T-cell (primary cell): ENCODE measurements at places on chromosomes 2 and 18. TPM values are rescaled to one million over a fixed set of nuclear protein-coding genes. Genes with fewer than 3 reads are reported as not detected.

GRCh38 chr2:236730393-236730792 lies 160.8 kb downstream of the ACKR3 start:
- DNase-seq: no peak
- no peak overlapping the region for H3K4me3 ChIP-seq
- H3K27ac ChIP-seq: no peak overlapping the region

- H3K4me3 ChIP-seq: no peak overlapping the region
- no peaks in the 10 kb centered on the region for H3K36me3 ChIP-seq
- DNase-seq: no peak
- no peak overlapping the region for H3K27ac ChIP-seq
- no peaks in the 10 kb centered on the region for H3K4me1 ChIP-seq
These were observed 4.0 kb upstream of the TEX51 start for GRCh38 chr2:126894585-126895182.

DNA sequence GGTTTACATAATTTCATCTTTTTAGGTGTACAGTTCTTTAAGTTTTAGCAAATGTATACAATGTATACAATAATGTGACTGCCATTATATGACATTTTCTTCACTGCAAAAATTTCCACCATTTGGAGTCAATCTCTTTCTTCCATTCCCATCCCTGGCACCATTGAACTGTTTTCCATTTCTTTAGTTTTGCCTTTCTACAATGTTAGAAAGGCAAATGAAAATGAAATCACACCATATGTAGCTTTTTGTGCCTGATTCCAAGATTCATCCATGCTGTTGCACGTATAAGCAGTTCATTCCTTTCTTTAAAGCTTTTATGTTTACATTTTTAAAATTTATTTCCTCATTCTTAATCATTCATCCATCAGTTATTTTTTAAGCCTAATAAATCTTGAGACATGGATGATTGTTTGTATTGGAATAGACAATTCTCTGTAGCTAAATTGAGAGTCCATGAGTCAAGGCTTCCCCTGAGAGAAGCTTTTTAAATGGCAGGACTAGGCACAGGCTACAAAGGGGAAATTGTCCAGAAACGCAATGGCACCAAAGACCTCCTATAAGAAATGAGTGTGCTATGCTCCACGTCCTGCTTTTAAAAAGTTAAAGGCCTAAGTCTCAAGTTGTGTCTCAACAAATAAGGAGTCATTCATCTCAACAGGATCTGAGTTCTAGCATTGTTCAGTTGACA lies 8.7 kb upstream of the COL5A2 start:
- H3K4me3 ChIP-seq: no peak overlapping the region
- no peaks in the 10 kb centered on the region for H3K4me1 ChIP-seq
- no peak overlapping the region for H3K27ac ChIP-seq
- DNase-seq: no peak
- H3K36me3 ChIP-seq: no peaks in the 10 kb centered on the region
- no peaks in the 10 kb centered on the region for H3K27me3 ChIP-seq

DNA sequence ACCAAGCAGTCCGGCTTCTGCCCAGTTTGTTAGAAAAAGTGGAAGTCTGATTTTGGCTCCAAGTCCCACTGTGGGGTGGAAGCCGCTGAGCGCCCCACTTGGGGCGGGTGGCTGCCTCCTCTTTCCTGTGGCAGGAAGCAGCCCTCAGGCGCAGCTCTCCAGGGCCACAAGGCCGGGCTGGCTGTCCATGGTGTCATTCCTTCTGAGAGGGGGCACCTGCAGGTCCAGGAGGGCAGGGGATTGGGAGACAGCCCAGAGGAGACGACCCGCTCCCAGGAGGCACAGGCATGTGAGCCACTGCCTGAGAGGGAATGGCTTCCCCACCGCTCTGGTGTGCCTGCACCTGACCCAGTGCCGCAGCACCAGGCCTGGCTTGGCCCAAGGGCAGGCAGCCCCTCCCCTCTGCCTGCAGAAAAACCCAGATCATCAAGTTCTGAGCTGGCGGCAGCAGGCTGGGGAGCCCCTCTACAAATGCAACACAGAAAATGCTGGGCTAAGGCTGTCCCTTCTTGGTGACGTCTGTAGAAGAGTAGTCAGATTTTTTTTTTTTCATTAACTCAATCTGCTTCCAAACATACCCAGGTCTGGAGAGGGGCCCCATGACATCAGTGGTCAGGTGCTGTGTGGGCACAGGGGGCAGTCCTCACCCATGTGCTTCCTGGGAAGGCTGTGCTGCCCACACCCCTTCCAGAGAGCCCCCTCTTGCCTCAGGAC lies 38.4 kb downstream of the HS6ST1 start:
- H3K4me1 ChIP-seq: no peaks in the 10 kb centered on the region
- no peak for DNase-seq
- H3K4me3 ChIP-seq: no peak overlapping the region
- no peak overlapping the region for H3K27ac ChIP-seq
- no peaks in the 10 kb centered on the region for H3K27me3 ChIP-seq

- H3K4me3 ChIP-seq: no peak overlapping the region
- H3K4me1 ChIP-seq: no peaks in the 10 kb centered on the region
- no peak overlapping the region for H3K27ac ChIP-seq
- H3K36me3 ChIP-seq: no peaks in the 10 kb centered on the region
These were observed 21.5 kb upstream of the MFSD2B start for GRCh38 chr2:23988371-23988770.

- H3K27ac ChIP-seq: no peak overlapping the region
- no peaks in the 10 kb centered on the region for H3K36me3 ChIP-seq
- no peaks in the 10 kb centered on the region for H3K4me1 ChIP-seq
- H3K4me3 ChIP-seq: no peak overlapping the region
- no peaks in the 10 kb centered on the region for H3K27me3 ChIP-seq
These were observed 49.0 kb upstream of the TMEM87B start for GRCh38 chr2:112006076-112006410.

DNA sequence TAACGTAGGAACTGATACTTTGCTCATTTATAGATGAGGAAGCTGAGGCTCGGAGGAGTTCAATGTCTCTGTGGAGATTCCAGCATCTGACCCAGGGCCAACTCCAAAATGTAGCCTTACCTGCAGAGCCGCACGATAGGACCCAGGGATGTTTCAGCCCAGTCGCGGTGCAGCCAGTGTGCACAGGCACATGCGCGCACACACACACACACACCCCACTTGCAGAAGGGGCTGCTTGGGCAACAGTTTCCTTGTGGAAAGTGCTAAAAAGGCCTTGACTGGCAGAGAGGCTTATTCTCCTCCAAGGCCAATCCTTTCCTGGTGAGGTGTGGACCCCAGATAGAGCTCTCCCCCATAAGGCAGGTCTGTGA lies 101.7 kb downstream of the ZFP36L2 start:
- no peak for DNase-seq
- H3K27ac ChIP-seq: no peak overlapping the region
- H3K27me3 ChIP-seq: no peaks in the 10 kb centered on the region

- no peaks in the 10 kb centered on the region for H3K4me1 ChIP-seq
- DNase-seq: no peak
- H3K36me3 ChIP-seq: no peaks in the 10 kb centered on the region
- H3K27me3 ChIP-seq: no peaks in the 10 kb centered on the region
- H3K27ac ChIP-seq: no peak overlapping the region
These were observed 5.5 kb upstream of the SCYGR5 start for GRCh38 chr2:227661025-227661649.

GRCh38 chr2:168496906-168497305 lies 40.8 kb downstream of the CERS6 start:
- H3K4me3 ChIP-seq: no peak overlapping the region
- DNase-seq: no peak
- no peaks in the 10 kb centered on the region for H3K4me1 ChIP-seq
- no peaks in the 10 kb centered on the region for H3K36me3 ChIP-seq

DNA sequence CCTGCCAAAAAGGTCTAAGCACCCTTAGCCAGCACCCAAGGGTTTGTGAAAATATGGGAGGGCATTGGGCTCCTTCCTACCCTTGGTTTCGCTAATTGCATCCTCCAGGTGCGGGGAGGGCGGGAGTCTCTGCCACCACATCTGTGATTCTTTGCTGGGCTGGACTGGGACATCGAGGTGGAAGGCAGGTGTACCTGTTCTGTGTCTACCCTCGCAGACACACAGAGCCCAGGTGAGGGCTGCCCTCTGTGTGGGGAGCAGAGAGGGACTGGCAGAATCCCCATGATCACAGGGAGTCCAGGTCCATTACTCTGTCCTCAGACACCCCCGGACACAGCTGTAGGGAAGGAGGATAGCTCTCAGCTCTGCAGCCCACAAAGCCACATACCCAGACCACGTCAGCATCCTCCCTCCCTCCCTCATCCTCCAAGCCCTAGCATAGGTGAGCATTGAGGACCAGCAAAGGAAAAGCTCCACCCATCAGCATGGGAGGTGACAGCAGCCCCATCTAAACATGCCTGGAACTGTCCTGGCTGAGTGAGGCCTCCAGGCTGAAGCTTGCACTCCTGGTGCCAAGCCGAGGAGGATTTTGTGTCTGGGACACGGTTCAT lies 49.8 kb downstream of the PLB1 start:
- no peak overlapping the region for H3K4me3 ChIP-seq
- peaks cover 49% of the 10 kb centered on the region for H3K4me1 ChIP-seq
- H3K36me3 ChIP-seq: no peaks in the 10 kb centered on the region
- peaks cover 3% of the 10 kb centered on the region for H3K27me3 ChIP-seq

DNA sequence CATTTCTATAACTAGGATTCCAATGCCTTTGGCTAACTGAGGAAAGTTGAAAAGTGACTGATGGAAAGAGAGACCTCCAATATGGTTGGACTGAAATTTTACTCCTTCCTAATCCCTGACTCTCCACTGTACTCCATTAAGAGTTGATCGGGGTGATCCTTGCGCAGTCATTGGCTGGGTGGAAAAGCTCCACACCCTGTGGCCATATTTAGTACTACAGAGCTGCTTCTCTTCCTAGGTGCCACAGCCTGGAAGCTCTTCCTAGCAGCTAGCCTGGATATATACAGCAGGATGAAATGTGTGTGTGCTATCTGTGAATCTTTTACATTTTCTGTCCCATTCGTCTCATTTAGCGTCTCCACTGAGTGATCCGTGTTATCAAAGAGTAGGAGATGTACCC lies 71.2 kb downstream of the MEP1B start:
- no peak overlapping the region for H3K27ac ChIP-seq
- H3K4me1 ChIP-seq: no peaks in the 10 kb centered on the region
- peaks cover 11% of the 10 kb centered on the region for H3K27me3 ChIP-seq

- H3K36me3 ChIP-seq: no peaks in the 10 kb centered on the region
- H3K4me3 ChIP-seq: no peak overlapping the region
- no peaks in the 10 kb centered on the region for H3K4me1 ChIP-seq
- no peak for DNase-seq
- no peaks in the 10 kb centered on the region for H3K27me3 ChIP-seq
- H3K27ac ChIP-seq: no peak overlapping the region
These were observed 52.4 kb downstream of the RELCH start for GRCh38 chr18:62239475-62239874.

GRCh38 chr2:168253379-168253778 lies 6.0 kb upstream of the STK39 start:
- no peak overlapping the region for H3K27ac ChIP-seq
- H3K36me3 ChIP-seq: no peaks in the 10 kb centered on the region
- H3K27me3 ChIP-seq: no peaks in the 10 kb centered on the region
- no peak overlapping the region for H3K4me3 ChIP-seq

DNA sequence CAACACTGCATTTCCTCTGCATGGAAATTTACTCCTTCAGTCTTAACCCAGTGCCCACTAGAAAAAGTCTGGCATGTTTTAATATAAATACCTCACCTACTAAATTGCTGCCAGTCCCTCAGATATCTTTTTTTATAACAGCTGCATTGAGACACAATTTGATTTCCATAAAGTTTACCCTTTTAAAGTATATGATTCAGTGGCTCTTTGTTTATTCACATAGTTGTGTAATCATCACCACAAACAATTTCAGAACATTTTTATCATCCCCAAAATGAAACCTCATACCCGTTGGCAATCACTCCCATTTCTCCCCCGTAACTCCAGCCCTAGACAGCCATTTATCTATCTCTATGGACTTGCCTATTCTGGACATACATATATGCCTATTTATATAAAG lies 17.0 kb upstream of the FRZB start:
- no peaks in the 10 kb centered on the region for H3K4me1 ChIP-seq
- no peaks in the 10 kb centered on the region for H3K36me3 ChIP-seq
- H3K27ac ChIP-seq: no peak overlapping the region
- H3K4me3 ChIP-seq: no peak overlapping the region
- no peaks in the 10 kb centered on the region for H3K27me3 ChIP-seq

- H3K4me3 ChIP-seq: no peak overlapping the region
- H3K4me1 ChIP-seq: no peaks in the 10 kb centered on the region
- no peak for DNase-seq
These were observed 36.8 kb downstream of the KCNIP3 start for GRCh38 chr2:95333888-95334338.

- no peak overlapping the region for H3K4me3 ChIP-seq
- no peaks in the 10 kb centered on the region for H3K36me3 ChIP-seq
- DNase-seq: no peak
- no peaks in the 10 kb centered on the region for H3K4me1 ChIP-seq
- no peak overlapping the region for H3K27ac ChIP-seq
These were observed 205.7 kb downstream of the NEDD4L start for GRCh38 chr18:58249712-58250111.

DNA sequence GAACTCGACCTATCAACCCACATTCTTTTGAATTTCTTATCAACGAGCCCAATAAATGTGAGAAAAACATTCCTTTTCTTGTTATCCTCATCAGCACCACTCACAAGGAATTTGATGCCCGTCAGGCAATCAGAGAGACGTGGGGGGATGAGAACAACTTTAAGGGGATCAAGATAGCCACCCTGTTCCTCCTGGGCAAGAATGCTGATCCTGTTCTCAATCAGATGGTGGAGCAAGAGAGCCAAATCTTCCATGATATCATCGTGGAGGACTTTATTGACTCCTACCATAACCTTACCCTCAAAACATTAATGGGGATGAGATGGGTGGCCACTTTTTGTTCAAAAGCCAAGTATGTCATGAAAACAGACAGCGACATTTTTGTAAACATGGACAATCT lies 378.2 kb downstream of the STK39 start:
- no peaks in the 10 kb centered on the region for H3K27me3 ChIP-seq
- H3K4me3 ChIP-seq: no peak overlapping the region
- no peak overlapping the region for H3K27ac ChIP-seq
- H3K4me1 ChIP-seq: no peaks in the 10 kb centered on the region

DNA sequence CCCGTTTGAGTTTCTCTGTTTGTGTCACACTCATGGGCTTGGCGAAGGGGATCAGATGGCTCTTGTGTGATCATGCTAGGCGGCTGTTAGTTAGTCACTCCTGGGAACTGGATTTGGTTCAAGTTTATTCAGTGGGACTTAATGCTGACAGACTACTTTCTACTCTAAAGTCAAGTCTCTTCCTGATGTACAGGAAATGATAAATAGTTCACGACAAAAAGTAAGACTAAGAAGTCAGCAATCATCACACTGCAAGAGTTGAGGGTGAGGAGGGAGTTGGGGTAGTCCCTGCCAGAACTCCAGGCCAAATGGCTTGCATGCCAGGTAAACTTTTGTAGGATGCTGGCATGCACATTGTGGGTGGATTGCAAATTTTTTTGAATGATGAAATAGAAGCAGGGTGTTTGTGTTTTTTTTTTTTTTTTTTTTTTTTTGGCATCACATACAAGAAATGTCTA lies 25.1 kb upstream of the CCL20 start:
- H3K4me3 ChIP-seq: no peak overlapping the region
- no peaks in the 10 kb centered on the region for H3K4me1 ChIP-seq
- H3K27me3 ChIP-seq: no peaks in the 10 kb centered on the region
- H3K27ac ChIP-seq: no peak overlapping the region
- DNase-seq: no peak

The TBR1 gene
- not detected for total RNA-seq

The ANKRD53 gene
- total RNA-seq: 0.88 TPM

The TUBB8B gene
- total RNA-seq: not detected

The MRPL30 gene
- total RNA-seq: 20.5 TPM

The EMX1 gene
- not detected for total RNA-seq

The EFHD1 gene
- 2.3 TPM for total RNA-seq

The SLC4A5 gene
- 14.9 TPM for total RNA-seq

The OTX1 gene
- total RNA-seq: not detected

The NTSR2 gene
- total RNA-seq: not detected
